ENCODE measurements at places on chromosomes 2 and 18. TPM values are rescaled to one million over a fixed set of nuclear protein-coding genes. Genes with fewer than 3 reads are reported as not detected.

Gene HOXD13
- not detected for total RNA-seq

Gene UGT1A5
- total RNA-seq, result 21.3 TPM

Gene ZNF396
- total RNA-seq, result 4.8 TPM

Gene MARCHF4
- not detected for total RNA-seq

Gene TRIP12
- 284 TPM for total RNA-seq

Gene CDH7
- total RNA-seq, result not detected

Gene KLHL30
- 2.2 TPM for total RNA-seq

Gene MPP4
- not detected for total RNA-seq

Gene EIPR1
- total RNA-seq, result 38.1 TPM

Gene ANKRD30BL
- total RNA-seq, result 0.36 TPM

Gene TEX44
- total RNA-seq, result not detected

Gene MEP1B
- total RNA-seq, result not detected

Data from ureter (tissue), 1 donor.